CD14-positive monocyte (primary cell): ENCODE measurements at places on chromosomes 16 and 17.

- DNase-seq = peak; percentile 66
Observed at GRCh38 chr17:28717578-28718332, at the start of gene RAB34. TSS of gene RAB34 (minus strand) at chr17:28717868. CDS start at chr17:28717266, 602 bp downstream.

GRCh38 chr17:32494621-32495358, 8.0 kb downstream of the CDK5R1 start:
- peak; percentile 13 for DNase-seq

- peak; percentile 45 for DNase-seq
Observed at GRCh38 chr16:85859818-85860125, 39.2 kb upstream of the IRF8 start.

DNA sequence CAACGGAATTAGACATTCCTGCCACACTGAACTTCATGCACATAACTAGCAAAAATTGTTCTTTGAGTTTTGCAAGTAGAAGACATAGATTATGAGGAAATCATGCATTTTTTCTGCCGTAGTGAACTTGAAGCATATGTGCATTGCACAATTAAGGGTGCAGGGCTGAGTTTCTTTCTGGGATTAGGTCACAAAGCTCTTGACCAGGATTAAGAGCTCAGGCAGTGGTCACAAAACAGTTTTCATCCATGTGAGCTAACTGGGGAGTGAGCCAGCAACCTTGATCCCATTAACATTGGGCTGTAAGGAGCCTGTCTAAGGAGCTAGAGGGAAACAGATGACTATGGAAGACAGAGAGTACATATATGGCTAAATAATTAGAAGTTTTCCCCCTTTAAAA, 143.7 kb downstream of the PMP22 start:
- no peak for DNase-seq

DNA sequence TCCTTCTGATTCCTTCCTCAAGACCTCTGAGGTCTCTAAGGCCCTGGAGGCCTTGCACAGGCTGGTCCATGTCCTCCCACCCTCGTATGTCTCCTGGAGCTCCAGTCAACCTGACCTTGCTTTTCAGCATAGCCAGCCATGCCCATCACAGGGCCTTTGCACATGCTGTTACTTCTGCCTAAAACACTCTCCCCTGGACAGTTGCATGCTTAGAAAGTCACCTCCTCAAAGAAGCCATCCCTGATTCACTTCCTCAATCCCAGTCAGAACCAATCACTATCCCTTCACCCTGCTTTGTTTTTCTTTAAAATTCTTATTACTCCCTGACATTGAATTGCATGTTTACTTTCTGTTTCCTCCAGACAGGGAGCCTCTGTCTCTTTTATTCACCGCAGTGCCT, 322.1 kb upstream of the CCL2 start:
- DNase-seq = no peak

DNA sequence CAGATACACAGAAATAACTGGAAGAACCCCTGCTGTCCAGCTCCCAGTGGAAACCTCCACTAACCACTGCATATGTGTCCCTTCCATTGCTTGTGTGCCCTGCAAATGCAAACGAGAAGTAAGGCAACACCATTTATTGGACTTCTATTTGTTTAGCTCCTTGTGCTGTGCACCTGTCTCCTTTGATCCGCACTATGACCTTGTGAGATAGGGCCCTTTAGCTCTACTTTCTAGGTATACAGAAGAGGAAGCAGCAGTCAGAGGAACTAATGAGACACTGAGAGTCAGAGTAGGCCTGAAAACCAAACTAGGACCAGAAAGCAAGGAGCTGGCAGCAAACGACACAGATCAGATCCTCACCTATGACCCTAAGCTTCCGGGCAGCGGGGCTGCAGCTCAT, 22.4 kb downstream of the SOX9 start:
- no peak for DNase-seq

- DNase-seq = peak; percentile 90
Observed at GRCh38 chr16:1469693-1470201, 5.1 kb downstream of the CLCN7 start.

- DNase-seq = no peak
Observed at GRCh38 chr17:34556931-34557330, 22.5 kb upstream of the TMEM132E start.

DNA sequence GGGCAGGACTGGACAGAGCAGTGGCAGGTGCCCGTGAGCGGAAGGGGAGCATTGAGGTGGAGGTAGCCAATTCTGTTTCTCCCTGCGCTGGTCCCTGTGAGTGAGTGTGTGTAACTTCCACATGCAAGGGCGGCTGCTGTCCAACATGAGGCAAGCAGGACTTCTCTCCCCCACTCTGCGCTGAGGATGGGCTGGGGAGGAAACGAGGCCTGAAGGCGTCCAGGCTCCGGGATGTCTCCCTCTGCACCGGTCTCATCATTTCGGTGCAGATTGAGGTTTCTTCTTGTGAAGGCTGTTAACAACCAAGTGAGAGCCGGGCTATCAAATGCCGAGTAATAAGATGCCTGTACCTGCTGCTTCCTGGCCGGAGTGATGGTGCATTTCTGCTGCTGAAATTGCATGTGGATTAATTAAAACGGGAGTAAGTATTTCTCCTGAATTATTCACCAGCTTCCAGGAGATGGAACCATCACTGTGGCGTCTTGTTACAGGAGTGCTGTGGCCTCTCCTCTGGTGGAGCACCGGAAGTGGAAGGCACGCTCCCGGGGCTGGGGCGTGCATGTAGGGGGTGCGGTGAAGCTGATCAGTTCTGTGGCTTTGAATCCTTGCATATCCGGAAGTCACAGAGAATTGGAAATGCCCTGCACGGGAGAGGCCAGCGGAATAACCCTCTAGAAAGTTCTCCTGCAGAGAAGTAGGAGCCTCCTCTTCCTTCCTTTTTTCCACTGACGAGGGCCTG, 41.7 kb upstream of the MGAT5B start:
- DNase-seq = no peak

DNA sequence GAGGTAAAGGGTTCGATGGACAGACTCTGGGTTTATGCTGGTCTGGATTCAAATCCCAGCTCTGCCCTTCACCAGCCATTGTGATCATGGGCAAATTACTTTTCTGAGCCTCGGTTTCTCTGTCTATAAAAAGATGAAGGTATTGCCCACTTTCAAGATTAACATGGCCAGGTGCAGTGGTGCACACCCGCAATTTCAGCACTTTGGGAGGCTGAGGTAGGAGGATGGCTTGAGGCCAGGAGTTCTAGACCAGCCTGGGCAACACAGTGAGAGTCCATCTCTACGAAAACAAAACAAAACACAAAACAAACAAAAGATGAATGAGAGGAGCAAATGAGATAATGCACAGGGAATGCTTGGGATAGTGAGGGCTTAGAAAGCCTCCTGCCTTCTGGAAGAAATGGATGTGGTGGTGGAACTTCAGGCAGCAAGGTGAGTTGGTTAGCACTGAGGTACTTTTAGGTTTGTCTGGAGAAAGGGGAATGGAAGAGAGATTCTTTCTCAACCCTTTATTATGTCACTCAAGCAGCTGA, 8.5 kb downstream of the ADGRG3 start:
- no peak for DNase-seq

GRCh38 chr17:69716556-69716955, 302.1 kb downstream of the MAP2K6 start:
- DNase-seq = no peak

DNA sequence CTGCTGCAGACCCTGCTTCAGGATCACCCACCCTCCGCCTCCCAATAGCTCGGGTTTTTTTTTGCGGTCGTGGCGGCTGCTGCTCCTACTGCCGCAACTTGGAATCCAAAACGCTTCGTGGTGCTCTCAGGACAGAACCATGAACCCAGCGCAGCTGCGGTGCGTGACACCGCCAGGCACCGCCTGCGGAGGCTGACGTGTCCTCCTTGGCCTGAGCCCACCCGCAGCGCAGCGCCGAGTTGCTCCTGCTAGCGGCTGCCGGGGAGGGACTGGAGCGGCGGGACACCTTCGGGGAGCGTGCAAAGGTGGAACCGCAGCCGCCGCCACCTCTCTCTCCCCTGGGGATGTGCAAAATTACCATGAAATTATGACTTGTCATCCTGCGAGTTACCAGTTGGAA, 1893.0 kb downstream of the TP53TG3F start:
- DNase-seq = no peak

GRCh38 chr16:149024-149660, 3.3 kb upstream of the HBZ start:
- no peak for DNase-seq

DNA sequence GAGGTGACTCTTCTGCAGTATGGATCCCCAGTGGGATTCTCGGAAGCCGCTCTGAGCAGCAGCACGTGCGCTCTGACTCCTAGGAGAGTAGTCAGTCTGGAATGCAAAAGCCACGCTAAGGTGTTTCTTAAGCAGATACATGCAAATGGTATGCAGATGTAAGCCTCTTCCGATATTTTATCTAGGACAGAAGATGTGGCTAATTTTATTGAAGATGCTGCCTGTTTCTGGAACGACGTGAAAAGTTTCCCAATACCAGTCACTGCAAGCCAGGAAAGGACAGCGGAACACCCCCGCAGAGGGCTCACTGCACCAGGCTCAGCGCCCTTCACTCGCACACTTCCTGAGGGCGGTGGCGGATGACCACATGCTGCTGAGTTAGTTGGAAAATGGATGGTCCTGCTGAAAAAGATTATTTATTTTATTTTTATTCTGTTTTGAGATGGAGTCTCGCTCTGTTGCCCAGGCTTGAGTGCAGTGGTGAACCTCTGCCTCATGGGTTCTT, 10.1 kb downstream of the FADS6 start:
- DNase-seq = peak; percentile 39

DNA sequence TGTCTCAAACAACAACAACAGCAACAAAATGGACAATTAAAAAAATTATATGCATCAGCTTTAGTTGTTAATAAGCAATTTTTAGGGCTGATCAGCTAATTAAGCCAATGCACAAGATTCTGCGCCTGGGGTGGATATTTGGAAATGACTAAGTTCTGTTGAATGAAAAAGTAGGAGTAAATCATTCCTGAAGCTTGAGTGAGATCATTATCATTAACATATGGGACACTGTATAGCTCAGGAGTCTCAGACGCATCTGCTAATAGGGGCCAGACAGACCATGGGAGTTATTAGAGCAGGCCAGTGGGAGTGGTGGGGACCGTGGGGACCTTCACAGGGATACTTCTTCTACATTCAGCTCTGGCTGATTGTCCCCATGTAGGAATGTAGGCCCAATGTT, 22.8 kb downstream of the IRX5 start:
- DNase-seq = no peak

DNA sequence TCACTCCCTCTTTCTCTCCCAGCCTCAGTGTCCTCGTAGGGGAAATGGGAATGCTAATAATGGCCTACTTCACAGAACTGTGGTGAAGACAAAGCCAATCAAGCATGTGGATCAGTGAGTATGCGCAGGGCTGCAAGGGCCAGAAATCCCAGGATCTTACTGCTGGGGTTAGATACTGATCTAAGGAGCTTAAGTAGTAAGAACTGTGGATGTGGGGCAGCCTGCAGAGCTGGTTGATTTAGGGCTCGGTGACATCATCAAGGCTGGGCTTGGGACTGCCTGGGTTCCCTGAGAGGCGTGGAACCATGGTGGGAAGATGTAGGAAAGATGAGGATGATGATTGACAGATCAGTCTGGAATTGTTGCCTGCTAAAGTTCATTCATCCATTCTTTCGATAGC, 25.6 kb downstream of the GOSR2 start:
- DNase-seq = no peak

- no peak for DNase-seq
Observed at GRCh38 chr16:1746693-1747195, 24.6 kb downstream of the NME3 start.

- no peak for DNase-seq
Observed at GRCh38 chr16:72091217-72091616, 2.2 kb downstream of the TXNL4B start.

DNA sequence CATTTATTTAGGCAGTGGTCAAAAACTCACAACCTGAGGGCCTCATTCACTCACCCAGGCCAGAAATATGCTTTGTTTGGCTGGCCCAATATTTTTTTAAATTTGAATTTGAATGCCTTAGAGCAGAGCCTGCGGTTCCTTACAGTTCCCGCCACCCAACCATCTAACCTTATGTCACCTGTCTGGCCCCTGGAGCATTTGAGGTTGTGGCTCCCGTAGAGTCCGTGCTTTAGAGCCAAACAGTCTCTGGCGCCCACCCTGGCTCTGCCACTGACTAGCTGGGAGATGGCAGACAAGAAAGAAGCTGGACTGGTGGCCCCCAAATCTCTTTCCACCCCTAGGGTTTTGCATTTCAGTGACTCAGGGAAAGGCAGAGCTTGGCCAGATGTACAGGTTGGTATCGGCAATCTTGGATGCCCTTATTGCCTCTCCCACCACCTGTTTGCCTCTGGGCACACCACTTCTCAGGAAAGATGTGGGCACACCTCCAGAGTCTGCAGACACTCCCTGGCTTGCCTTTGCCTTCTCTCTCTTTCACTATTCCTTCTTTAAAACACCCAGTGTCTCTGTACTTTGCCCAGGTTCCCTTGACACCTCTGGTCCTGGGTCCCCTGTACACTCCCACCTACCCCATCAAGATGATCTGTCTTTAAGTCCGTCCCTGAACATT, 1.9 kb upstream of the MAP3K14 start:
- no peak for DNase-seq

DNA sequence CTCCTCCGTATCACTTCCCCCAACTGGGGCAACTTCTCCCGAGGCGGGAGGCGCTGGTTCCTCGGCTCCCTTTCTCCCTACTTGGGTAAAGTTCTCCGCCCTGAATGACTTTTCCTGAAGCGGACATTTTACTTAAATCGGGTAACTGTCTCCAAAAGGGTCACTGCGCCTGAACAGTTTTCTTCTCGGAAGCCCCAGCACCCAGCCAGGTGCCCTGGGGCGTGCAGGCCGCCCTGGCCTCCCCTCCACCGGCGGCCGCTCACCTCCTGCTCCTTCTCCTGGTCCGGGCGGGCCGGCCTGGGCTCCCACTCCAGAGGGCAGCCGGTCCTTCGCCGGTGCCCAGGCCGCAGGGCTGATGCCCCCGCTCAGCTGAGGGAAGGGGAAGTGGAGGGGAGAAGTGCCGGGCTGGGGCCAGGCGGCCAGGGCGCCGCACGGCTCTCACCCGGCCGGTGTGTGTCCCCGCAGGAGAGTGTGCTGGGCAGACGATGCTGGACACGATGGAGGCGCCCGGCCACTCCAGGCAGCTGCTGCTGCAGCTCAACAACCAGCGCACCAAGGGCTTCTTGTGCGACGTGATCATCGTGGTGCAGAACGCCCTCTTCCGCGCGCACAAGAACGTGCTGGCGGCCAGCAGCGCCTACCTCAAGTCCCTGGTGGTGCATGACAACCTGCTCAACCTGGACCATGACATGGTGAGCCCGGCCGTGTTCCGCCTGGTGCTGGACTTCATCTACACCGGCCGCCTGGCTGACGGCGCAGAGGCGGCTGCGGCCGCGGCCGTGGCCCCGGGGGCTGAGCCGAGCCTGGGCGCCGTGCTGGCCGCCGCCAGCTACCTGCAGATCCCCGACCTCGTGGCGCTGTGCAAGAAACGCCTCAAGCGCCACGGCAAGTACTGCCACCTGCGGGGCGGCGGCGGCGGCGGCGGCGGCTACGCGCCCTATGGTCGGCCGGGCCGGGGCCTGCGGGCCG, 1.6 kb downstream of the HIC1 start:
- DNase-seq = peak; percentile 63
